Activated CD4-positive, alpha-beta T cell treated with anti-CD3 and anti-CD28 coated beads, Interleukin-2, amount 10 ng/mL, durations not matched to agents 24 days and 14 days (primary cell): ENCODE measurements at places on chromosomes 5 and 9.

- H3K4me3 ChIP-seq: no peak overlapping the region
These were observed 117.9 kb upstream of the IRX4 start for GRCh38 chr5:2000591-2000990.

- H3K27ac ChIP-seq: no peak overlapping the region
- H3K4me1 ChIP-seq: no peaks in the 10 kb centered on the region
- no peaks in the 10 kb centered on the region for H3K27me3 ChIP-seq
- DNase-seq: no peak
These were observed 539.2 kb downstream of the TLE1 start for GRCh38 chr9:81150016-81150625.

DNA sequence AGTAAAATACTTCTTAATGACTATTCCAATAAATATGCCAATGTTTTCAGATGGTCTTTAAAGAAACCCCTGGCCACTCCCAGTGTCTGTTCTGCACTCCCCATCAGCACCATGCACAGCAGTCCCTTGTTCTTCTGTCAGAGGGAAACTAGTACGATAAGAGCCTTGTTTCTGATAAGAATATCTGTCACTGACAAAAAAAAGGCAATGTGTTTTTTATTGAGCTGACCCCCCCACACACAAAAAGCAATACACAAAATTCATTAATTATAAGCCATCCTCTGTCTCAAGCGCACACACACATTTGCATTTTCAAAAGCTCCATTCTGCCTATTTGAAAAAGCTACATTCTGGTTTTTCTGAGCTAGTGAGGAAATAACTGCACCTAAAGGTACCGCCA lies 119.1 kb downstream of the ENC1 start:
- H3K4me3 ChIP-seq: no peak overlapping the region
- no peak for DNase-seq
- H3K27ac ChIP-seq: no peak overlapping the region
- no peaks in the 10 kb centered on the region for H3K36me3 ChIP-seq
- no peaks in the 10 kb centered on the region for H3K4me1 ChIP-seq

DNA sequence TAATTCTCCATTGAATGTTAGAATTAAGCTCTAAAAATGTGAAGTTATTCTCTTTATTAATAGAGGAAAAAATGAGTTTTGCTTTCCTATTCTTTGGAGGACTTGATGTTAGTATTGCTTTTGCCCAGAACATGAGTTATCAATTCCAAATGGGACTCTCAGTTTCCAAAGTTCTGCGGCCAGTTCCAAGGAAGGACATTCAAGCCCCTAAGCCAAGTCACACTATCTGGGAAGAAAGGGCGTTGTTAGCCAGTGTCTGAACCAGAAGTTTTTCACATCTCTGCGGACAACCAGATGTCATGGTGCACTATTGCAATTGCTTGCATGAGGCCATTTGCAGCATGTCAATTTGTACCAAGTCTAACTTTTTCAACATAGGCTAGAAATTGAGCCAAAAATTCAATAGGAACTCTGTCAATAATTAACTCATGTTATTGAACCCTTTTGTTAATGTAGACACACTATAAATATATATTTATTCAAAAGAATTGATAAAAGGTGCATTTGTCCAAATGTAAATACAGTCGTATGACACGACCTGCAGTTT lies 183.3 kb upstream of the PIK3R1 start:
- H3K27me3 ChIP-seq: peaks cover 3% of the 10 kb centered on the region
- H3K36me3 ChIP-seq: no peaks in the 10 kb centered on the region
- H3K4me3 ChIP-seq: no peak overlapping the region
- no peak for DNase-seq
- no peaks in the 10 kb centered on the region for H3K4me1 ChIP-seq

DNA sequence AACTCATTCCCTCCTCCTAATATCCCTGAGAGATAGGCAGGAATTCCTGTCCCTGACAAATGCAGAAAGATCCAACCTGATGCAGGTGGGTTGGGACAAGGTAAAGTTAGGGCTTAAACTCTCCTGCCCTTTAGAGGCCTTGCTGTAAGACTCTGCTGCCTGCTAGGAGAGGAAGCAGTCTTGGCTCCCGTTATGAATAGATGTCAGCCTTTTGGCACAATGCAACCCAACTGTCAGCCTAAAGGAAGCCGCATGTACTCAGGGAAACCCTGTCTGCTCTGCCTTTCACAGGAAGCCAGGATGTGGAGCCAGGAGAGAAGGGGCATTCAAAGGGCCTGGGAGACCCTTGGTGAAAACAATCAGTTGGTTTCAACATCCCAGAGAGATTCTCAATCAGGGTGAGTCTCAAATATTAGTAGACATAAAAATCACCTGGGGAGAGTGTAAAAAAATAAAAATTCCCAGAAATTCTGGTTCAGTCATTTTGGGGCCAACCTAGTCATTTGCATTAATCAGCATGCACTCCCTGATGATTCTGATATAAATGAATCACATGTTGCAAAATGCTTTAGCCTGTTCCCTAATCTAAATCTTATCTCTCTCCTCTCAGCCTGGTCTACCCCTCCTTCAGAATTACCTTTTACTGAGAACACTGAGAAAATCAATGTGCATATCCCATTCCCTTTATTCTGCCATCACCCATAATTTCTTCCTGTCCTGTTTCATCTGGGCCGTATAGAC lies 136.2 kb upstream of the TRIM32 start:
- no peak for DNase-seq
- H3K4me1 ChIP-seq: peaks cover 2% of the 10 kb centered on the region
- no peak overlapping the region for H3K4me3 ChIP-seq

- peaks cover 12% of the 10 kb centered on the region for H3K36me3 ChIP-seq
- peaks cover 22% of the 10 kb centered on the region for H3K27me3 ChIP-seq
- DNase-seq: no peak
- peak overlapping the region; percentile 43 for H3K27ac ChIP-seq
- peak overlapping the region; percentile 85 for H3K4me3 ChIP-seq
- H3K4me1 ChIP-seq: peaks cover 20% of the 10 kb centered on the region
These were observed 512 bp downstream of the PLK2 start for GRCh38 chr5:58459146-58460001.
